ENCODE measurements at places on chromosomes 1 and 21.

- DNase-seq: no peak
Measured at GRCh38 chr1:110012100-110012780, 22.2 kb upstream of the STRIP1 start.

DNA sequence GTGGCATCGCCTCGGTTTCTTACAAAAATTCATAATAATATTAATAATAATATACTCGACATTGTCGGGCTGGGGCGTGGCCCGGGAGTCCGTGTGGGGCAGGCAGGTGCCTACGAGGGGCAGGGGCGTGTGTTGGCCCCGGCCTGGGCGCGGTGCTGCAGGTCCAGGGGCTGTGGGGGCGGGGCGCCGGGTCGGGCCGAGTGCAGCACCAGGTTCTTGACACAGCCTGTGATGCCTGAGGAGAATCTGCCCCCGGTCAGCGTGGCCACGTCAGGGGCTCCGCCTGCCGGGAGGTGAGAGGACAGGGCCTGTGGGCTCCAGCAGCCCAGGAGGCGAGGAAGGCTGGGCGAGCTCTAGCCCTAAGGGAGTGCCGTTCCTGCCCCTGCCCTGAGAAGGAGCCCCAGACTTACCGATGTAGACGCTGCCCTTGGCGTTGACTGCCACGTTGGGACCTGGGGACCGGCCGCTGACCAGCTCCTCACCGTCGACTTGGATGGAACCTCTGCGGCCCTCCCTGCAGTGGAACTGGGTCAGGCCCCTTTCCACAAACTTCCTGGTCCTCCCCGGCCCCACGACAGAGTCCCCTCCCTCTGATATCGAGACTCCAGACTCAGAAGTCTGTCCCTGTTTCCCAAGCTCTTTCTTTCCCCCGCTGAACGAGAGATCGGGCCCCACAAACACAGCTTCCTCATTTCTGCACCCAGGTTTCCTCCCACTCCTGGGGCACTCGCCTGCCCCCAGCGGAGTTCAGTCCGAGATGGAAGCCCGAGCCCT, 11.3 kb downstream of the LDLRAD2 start:
- no peak for DNase-seq

DNA sequence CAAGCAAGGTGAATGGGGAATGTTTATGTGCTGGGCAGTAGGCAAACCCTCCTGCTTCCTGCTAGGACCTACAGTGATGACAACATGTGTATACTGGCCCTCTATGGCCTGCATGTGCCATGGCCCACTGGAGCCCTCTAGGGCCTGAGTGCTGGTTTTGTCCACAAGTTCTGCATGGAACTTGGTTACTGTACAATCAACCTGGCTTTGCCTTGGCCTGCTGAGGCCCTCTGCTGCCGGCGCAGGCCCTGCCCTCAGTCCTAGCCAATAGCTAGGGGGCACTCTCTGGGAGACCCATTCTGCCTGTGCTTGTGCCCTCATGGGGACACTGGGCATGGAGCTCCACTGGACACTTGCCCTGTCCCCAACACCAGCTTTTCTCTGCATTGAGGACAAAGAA, 138.6 kb upstream of the NGF start:
- DNase-seq: no peak

DNA sequence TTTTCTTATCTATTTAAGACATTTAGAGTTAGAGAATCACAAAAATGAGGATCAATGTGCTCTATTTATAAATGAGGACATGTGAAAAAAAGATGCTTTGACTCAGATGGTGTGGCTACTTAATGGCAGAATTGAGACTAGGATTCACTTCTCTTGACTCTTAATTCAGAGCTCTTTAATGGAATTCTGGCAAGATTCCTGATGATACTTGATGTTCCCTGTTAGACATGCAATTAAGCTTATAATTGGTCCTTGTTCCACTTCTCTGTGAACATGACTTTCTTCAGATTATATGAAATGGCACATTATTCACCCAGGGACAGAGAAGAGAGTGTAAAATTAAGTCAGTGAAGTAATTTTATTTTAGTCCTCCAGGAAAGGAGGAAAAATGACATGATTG, 165.3 kb downstream of the LRRC7 start:
- DNase-seq: no peak

DNA sequence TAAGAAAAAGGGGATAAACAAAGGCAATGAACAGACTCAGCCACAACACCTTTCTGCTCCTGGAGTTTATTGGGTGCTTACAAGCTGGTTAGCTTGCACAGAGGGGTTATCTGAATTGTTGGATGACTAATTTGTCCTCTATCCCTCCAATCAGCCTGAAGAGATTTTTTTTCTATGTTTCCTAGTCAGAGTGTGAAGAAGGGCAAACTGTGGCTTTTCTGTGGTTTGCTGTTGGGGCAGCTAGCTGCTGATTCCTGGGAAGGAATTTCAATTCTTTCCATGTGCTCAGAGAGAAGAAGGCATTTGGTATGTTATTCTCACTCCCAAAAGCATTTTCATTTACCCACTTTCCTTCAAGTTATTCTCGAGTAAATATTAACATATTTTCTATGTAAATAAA, 48.6 kb downstream of the PCP4 start:
- no peak for DNase-seq

GRCh38 chr1:229089586-229090208, 181.2 kb upstream of the RAB4A start:
- no peak for DNase-seq

DNA sequence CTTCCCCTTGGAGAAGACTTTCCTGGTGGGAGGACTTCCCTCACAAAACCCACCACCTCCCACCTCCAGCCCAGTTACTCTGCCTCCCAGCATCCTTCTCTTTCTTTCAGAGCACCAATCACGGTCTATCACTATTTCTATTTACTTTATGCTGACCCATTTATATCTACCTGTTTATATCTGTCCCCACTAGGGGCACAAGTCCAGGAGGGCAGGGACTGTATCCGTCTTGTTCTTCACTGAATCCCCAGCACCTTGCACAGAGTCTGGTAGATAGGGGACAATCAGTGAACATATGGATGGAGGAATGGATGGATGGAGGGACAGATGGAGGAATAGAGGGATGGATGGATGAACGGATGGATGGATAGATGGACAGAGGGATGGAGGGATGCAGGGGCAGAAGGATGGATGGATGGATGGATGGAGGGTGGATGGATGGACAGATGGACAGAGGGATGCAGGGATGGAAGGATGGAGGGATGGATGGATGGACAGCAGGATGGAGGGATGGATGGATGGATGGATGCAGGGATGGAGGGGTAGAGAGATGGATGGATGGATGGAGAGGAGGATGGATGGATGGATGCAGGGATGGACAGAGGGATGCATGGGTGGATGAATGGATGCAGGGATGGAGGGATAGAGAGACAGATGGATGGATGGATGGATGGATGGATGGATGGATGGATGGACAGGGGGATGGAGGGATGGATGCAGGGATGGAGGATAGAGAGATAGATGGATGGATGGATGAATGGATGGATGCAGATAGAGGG, 5.5 kb downstream of the C1QB start:
- DNase-seq: no peak

GRCh38 chr1:69766431-69767180, 198.9 kb downstream of the LRRC7 start:
- no peak for DNase-seq

GRCh38 chr1:19650416-19651140, 6.5 kb downstream of the NBL1 start:
- DNase-seq: no peak

- no peak for DNase-seq
Measured at GRCh38 chr1:95467036-95467435, 233.0 kb downstream of the RWDD3 start.

- DNase-seq: no peak
Measured at GRCh38 chr1:91734761-91735160, 151.2 kb downstream of the TGFBR3 start.

DNA sequence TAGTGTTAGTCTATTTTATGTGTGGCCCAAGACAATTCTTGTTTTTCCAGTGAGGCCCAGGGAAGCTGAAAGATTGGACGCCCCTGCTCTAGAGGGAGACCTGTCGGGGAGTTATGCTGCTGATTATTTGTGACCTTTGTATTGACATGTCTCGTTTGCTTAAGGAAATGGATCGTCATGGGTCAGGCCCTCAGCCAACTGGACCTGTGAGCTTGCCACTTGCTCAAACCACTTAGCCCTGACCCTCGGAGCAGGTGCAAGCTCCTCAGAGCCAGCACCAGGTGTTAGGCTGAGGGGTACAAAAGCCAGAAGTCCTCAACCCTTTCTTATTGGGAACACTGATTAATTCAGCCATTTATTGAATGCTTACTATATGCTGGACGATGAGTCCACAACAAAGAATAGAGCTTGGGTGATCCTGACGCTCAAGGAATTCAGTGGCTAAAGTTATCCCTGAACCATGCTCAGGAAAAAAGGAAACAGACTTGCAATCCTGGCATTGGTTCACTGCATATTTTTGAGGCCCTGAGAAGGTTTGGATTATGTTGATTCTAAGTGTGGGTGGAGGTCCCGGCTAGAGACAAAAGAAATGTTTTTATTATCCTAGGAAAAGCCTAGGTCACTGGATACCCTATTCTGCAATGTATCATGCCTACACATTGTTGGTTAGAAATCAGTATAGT, 19.0 kb downstream of the TGFB2 start:
- DNase-seq: no peak

GRCh38 chr1:45012639-45013278, 705 bp downstream of the UROD start:
- DNase-seq: peak; percentile 50

GRCh38 chr1:51514733-51515132, 4.3 kb downstream of the EPS15 start:
- no peak for DNase-seq

GRCh38 chr1:50427818-50428779, 4.9 kb upstream of the DMRTA2 start:
- no peak for DNase-seq

DNA sequence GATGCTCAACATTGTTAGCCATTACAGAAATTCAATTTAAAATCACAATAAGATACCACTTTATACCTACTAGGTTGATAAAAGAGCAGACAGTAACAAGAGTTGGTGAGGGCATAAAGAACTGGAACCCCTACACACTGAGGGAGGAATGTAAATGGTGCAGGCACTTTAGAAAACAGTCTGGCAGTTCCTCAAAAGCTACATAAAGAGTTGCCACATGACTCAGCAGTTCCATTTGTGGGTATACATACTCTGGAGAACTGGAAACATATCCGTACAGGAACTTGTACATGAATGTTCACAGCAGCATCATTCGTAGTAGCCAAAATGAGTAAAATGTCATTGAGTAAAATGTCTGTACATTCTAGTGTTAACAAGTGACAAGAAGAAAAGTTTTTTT, 17.0 kb downstream of the NSL1 start:
- no peak for DNase-seq

DNA sequence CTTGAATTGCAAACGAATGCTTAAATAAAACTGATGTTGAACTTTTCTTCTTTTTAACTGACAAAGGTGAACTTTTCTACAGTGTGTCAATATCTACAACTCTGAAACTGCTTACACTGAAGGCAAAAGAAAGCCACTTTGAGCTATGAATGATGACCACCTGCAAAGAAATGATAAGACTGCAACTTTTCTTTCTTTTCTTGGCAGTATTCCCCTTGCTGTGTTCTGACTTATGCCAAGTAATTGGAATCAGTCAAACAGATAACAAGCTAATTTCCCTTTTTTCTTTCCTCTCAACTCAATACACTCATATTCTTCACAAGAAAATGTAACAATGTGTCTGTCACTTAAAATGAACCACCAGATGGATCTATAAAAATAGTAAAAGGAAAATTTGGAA, 588.1 kb upstream of the BRINP3 start:
- DNase-seq: no peak

GRCh38 chr1:93715529-93716126, 34.0 kb upstream of the BCAR3 start:
- DNase-seq: no peak

GRCh38 chr1:211493876-211494653, 2.1 kb upstream of the RD3 start:
- DNase-seq: no peak

- DNase-seq: no peak
Measured at GRCh38 chr1:171081314-171081753, 9.4 kb upstream of the FMO3 start.

DNA sequence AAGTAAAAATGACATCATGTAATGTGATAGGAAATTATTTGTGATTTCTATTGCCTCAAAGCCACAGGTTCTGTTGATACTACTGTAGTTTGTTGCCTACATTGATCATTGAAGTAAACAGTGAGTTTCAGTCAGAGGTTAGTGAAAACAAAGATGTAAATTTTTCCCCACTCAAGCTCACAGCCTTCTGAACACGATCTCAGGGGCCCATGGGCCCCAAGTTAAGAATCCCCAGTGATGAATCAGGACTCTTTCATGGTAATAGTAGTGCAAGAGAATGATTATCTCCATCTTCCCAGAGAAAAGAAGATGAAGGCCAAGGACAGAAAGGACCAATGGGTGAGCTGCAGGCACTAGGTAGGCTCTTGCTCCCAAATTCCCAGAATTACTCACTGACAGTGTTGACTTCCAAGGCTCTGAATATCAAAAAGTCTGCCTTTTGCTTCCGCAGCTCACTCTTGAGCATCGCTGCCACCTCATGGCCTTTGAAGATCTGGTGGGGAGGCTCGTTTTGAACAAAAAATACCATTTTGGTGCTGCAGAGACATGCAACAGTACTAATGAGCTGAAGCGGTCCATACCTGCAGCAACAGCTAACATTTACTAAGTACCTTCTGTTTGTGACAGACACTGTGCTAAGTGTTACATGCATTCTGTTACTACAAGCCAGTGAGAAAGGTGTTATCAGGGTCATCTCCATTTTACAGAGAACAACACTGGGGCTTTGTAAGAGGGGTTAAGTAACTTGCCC, 113.3 kb downstream of the KIAA0319L start:
- DNase-seq: no peak

DNA sequence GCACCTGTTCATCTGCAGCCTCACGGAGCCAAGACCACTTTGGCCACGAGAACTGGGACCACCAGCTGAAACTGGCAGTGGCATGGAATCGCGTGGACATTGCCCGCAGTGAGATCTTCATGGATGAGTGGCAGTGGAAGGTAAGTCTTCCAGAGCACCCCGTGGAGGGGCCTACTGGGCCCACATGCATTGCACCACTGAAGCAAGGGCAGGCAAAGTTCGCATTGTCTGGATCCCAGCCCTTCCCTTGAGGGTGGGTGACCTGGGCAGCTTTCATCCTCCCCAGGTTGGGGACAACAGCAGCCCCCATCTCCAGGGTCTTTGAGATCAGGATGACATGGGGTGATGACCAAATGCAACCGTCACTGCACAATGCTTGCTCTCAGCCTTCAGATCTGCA, 37.5 kb downstream of the TRPM2 start:
- DNase-seq: no peak

Data from activated CD4-positive, alpha-beta T cell treated with anti-CD3 and anti-CD28 coated beads for 4 hours (primary cell).